ENCODE measurements at places on chromosomes 7 and 10.

DNA sequence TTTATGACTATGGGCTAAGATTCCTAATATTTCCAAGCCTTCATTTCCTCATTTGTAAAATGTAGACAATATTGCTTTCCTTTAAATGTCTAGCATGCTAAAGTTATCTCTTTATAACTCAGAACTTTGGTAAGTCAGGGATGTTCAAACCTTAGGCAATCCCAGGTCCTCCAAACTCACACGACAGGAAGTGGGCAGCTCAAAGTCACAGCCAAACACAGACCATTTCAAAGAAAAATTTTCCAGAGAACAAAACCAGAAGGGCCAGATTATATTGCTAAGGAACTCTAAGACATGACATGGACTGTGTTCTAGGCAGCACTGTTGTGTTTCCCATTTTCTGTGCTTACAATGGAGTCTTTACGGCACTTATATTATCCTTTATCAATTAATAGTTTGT, 87.8 kb upstream of the DYNC1I1 start:
- DNase-seq: no peak

DNA sequence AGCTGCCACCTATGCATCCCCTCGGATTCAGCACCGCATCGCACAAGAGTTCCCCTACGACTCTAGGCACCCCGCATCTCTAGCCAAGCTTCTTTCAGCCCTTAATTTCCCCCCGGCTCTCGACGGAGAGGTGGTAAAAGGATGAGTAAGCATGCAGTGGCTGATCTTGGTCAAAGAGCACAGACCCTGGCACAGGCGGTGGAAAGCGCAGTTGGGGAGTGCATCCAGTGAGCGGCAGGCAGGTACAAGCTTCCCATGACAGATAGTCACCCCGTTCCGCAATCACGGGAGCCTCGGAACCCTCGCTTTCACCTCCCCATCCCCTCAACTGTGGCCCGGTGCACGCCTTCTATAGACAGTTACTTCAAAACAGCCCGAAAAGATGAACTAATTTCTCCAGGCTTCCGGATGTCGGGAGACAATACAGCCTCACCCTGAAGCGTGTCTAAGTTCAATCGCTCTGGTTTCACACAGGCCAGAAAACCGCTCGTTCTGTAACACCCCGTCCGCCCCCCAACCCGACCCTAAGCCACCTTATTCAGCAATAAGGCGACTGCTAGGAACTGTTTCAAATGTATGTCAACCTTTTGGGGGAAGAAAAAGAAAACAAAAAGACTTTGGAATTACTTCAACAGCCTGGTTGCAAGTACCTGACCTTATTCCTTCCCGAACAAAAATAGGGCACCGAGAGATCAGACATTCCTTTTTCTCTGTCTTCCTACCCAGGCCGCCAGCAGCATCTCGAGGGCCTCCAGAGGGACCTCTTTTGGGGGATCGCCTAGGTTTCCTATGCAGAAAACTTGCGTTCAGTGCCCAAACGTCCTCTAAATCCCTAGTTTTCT, 1.4 kb downstream of the RHEB start:
- no peak for DNase-seq

DNA sequence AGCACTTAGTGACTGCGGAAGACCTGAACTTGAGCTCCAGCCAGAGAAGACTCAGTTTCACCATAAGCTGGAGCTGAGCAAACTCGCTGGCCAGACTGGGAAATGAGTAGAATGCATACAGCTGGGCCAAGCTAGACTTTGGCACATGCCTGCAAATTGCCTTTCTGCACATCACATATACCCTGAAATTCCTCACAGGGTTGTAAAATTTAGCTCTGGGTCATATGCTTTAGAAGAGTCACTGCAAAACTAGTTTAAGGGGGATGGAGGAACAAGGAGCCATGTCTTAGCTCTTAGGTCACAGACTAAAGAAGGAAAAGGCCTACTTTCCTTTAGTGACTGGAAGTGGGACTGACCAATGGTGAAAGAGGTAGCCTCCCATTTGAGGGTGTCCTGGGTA, 67.6 kb downstream of the PPP1R3C start:
- no peak for DNase-seq

DNA sequence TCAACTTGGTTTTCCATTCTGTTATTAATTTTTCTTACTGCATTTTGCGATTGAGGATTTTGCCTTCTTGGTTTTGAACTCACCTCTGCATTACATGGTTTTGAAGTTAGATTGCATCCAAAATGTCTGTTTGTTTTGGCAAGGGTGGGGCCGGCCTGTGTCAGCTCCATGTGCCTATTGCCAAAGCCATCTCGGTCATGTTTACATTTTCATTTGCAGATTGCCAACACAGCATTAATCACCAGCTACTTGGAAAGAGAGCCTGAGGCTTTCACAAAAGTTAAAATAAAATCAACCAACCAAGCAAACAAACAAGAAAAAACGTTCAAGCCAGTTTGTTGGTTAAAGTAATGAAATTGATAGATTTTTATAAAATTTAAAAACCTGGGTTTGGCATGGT, 695.8 kb downstream of the TYW1 start:
- DNase-seq: no peak

DNA sequence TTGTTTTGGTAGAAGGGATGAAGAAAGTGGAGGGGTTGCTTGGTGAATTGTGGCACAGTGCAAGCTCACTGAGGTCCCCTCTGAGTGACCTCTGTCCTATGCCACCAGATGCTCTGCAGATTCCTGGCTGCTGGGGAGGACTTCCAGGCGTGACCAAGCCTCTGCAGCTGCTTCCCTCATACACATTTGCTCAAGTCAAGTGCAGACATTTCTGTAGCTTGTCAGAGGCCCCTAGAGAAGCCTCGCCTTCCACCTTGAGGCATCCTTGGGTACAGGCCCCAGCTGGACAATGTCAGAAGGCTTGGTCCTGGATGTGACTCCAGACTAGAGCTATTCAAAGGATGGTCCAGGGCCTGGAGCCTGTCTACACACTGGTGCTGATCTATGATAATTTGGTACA, 464.2 kb downstream of the PLXNA4 start:
- DNase-seq: no peak

DNA sequence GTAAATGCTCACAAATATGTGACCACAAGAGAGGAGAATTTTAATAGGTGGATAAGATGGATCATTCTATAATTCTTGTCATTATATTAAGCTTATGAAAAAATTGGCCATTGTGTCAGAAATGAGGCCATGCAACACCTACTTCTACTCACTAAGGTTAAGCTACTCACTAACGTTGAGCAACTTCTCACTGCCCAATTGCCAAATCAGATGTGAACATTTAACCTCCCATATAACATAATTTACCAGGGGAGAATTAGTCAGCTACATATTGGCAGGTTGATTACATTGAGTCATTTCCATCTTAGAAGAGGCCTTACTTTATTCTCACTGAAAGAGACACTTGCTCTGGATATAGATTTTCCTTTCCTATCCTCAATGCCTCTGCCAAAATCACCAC, 211.2 kb upstream of the DGKB start:
- no peak for DNase-seq

- DNase-seq: no peak
Observed at GRCh38 chr7:2621948-2622640, 9.7 kb upstream of the TTYH3 start.

DNA sequence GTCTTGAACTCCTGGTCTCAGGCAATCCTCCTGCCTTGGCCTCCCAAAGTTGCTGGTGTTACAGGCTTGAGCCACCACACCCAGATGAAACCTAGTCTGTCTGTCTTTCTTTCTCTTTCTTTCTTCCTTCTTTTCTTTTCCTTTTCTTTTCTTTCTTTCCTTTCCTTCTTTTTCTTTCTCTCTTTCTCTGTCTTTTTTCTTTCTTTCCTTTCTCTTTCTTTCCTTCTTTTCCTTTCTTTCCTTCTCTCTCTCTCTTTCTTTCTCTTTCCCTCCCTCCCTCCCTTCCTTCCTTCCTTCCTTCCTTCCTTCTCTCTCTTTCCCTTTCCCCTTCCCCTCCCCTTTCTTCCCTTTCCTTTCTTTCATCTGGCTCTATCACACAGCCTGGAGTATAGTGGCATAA, 185.2 kb downstream of the CACNB2 start:
- no peak for DNase-seq

DNA sequence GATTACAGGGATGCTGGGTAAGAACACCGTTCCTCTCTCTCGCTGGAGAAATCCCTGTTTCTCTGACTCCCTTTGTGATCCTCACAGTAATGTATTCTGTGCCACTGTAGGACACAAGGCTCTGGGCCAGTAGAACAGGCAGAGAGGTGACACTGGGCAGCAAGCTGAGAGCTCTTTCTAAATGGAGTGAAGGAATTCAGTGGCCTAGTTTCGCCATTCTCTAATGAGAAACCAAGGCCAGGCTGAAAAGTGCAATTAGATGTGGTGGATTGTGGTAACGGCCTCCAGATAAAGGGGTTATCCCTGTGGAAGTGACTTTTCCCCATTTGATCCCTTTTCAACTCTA, 12.8 kb downstream of the KCTD7 start:
- DNase-seq: no peak
